ENCODE measurements at places on chromosomes 12 and 14.

GRCh38 chr14:39548358-39548757, 116.1 kb upstream of the FBXO33 start:
- no peaks in the 10 kb centered on the region for H3K4me1 ChIP-seq
- no peak overlapping the region for H3K4me3 ChIP-seq
- no peak for DNase-seq
- no peaks in the 10 kb centered on the region for H3K36me3 ChIP-seq

GRCh38 chr12:109670731-109671130, 42.9 kb upstream of the FAM222A start:
- no peaks in the 10 kb centered on the region for H3K36me3 ChIP-seq
- H3K27ac ChIP-seq, result no peak overlapping the region
- DNase-seq, result no peak
- no peaks in the 10 kb centered on the region for H3K27me3 ChIP-seq

DNA sequence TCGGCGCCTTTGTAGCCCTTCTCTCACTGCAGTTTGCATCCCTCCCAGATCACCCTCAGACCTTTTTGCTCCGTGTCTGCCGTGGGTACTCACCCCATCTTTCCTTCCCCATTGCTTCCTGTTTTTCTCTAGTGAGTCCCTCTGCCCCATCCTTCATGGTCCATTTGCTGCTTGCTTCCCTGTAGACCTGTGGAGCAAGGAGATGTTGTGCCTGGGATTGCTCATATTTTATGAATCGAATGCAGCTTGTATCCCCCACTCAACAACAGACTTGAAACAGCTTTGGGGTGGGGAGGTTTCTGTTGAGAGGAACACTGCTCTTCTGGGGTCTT, 661 bp downstream of the DENR start:
- H3K27me3 ChIP-seq, result no peaks in the 10 kb centered on the region
- peak overlapping the region; percentile 80 for H3K4me3 ChIP-seq
- no peak for DNase-seq
- H3K4me1 ChIP-seq, result peaks cover 3% of the 10 kb centered on the region

DNA sequence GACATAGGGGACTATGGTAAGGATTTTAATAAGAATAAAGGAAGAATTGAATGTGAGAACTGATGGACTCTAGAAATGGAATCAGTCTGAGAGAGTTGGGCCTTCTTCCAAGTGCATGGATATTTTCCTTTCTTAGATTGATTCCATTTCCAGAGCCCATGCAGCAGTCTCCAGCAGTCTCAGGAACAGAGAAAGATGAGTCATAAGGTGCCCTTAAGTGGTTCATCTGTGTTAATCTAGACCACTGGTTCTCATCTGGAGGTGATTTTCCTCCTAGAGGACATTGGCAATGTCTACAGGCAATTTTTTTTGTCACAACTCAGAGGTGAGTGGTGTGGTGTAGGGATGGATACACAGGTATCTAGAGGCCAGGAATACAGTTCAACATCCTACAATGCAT, 25.9 kb downstream of the TRIM9 start:
- DNase-seq, result no peak
- H3K27me3 ChIP-seq, result no peaks in the 10 kb centered on the region

GRCh38 chr12:22180705-22181104, 134.7 kb downstream of the CMAS start:
- no peak overlapping the region for H3K4me3 ChIP-seq
- no peaks in the 10 kb centered on the region for H3K36me3 ChIP-seq
- no peak for DNase-seq
- no peaks in the 10 kb centered on the region for H3K27me3 ChIP-seq
- no peaks in the 10 kb centered on the region for H3K4me1 ChIP-seq
- no peak overlapping the region for H3K27ac ChIP-seq

DNA sequence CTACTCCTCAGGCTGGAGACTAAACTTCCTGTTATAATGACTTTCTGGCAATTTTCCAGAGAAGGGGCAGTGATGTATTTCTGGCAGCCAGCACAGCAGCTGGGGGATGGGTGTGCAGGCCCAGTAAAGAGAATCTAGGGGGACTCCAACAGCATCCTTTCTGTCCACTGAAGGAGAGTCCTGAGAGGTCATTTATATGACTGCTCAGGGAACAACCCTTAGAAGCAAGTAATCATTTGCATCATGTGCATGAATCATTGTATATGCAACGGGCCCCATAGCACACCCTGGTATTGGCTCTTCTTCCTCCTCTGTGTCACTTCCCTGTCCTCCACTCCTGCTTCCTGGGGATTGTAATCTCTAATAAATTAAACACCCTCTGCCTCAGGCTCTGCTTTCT, 493.8 kb downstream of the RPS29 start:
- no peaks in the 10 kb centered on the region for H3K27me3 ChIP-seq
- no peak overlapping the region for H3K4me3 ChIP-seq
- no peaks in the 10 kb centered on the region for H3K36me3 ChIP-seq
- DNase-seq, result no peak
- H3K4me1 ChIP-seq, result no peaks in the 10 kb centered on the region

GRCh38 chr12:7555752-7556151, 52.2 kb upstream of the CD163 start:
- H3K27me3 ChIP-seq, result no peaks in the 10 kb centered on the region
- no peaks in the 10 kb centered on the region for H3K36me3 ChIP-seq
- no peak for DNase-seq
- peak overlapping the region; percentile 59 for H3K27ac ChIP-seq
- no peaks in the 10 kb centered on the region for H3K4me1 ChIP-seq

DNA sequence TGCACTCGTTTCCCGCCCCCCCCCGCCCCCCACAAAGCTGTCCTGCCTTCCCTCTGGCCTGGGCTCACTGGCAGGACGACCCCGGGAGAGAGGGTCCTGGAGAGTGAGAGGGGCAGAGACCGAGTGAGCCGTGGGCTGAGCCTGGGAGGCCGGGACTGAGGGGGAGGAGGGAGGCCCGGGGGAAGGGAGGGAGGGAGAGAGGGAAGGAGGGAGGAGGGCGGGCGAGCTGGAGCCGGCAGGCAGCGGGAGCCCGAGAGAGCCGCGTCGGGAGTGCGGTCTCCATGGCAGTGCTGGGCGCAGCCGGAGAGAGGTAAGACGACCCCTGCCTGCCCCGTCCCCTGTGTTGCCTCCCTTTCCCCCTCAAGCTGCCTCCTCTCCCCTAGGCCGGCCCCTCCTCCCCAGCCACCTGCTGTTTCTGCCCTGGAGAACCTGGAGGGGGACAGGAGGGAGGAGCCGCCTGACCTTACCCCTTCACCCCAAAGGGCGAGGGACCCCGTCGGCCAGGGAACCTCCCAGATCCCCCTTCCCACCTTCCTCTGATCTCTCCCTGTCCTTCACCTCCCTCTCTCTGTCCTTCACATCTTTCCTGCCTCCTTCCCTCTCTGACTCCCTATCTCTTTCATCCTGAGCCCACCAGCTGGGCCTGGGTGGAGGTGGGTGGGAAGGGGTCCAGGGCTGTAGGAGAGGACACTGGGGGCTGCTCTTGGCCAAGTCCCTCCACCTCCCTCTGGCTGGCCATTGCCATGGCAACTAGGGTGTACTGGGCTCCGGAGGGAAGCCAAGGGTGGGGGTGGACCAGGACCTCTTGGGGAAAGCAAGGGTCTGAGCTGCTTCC, at the start of gene GPR162:
GPR162 (plus strand) TSS at position 231 of the 835 bp plus-strand sequence. CDS start 2,078 bp downstream, outside the sequence.
- H3K36me3 ChIP-seq, result no peaks in the 10 kb centered on the region
- H3K4me3 ChIP-seq, result peak within 1 kb of the TSS; percentile 40
- no peak for DNase-seq
- peaks cover 7% of the 10 kb centered on the region for H3K27me3 ChIP-seq

- H3K36me3 ChIP-seq, result no peaks in the 10 kb centered on the region
- no peak overlapping the region for H3K4me3 ChIP-seq
- no peak overlapping the region for H3K27ac ChIP-seq
- H3K4me1 ChIP-seq, result no peaks in the 10 kb centered on the region
Measured at GRCh38 chr12:43158126-43158525, 393.9 kb downstream of the ADAMTS20 start.

DNA sequence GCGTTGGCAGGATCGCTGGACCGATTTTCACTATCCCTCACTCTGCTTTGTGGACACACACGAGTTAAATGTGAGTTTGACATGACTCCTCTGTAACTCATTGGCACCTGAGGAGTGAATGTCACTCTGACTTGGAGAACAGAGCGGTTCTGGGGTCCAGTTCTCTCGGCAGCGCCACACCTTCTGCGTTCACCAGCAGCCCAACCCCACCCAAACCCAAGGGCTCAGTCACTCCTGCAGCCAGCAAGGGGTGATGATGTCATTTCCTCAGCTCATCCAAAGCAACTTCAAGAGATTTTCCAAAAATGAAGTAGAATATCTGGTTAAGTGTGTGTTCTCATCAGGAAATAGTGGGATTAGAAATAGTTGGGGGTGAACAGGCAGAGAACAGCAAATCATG, 36.3 kb downstream of the ADGRD1 start:
- H3K27me3 ChIP-seq, result no peaks in the 10 kb centered on the region
- no peak overlapping the region for H3K27ac ChIP-seq
- H3K4me3 ChIP-seq, result no peak overlapping the region
- DNase-seq, result no peak
- no peaks in the 10 kb centered on the region for H3K36me3 ChIP-seq

GRCh38 chr14:98181241-98181640, 1090.8 kb downstream of the BCL11B start:
- no peak overlapping the region for H3K27ac ChIP-seq
- H3K4me1 ChIP-seq, result no peaks in the 10 kb centered on the region
- H3K36me3 ChIP-seq, result no peaks in the 10 kb centered on the region
- H3K4me3 ChIP-seq, result no peak overlapping the region

GRCh38 chr12:131723532-131723931, 12.6 kb downstream of the SFSWAP start:
- H3K27ac ChIP-seq, result no peak overlapping the region
- H3K36me3 ChIP-seq, result peaks cover 92% of the 10 kb centered on the region
- H3K4me1 ChIP-seq, result no peaks in the 10 kb centered on the region

DNA sequence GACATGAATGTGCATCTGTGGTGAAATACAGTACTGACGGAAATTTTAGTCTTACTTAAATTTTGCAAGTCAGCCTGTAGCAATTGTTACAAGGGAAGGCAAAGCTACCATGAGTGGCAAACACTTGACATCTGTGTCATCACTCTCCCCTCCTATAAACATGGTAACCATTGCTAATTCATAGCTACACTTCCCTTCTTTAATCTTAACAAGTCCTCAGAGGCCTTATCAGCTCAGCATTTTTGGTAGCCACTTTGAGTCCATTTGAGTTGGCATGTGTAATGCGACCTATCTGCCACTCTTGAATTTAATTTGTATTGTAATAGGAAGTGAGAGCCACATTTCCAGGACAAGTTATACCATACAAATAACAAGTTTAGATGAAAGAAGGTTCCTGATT, 218.1 kb downstream of the RMST start:
- no peak overlapping the region for H3K4me3 ChIP-seq
- no peak for DNase-seq
- no peaks in the 10 kb centered on the region for H3K36me3 ChIP-seq
- no peaks in the 10 kb centered on the region for H3K4me1 ChIP-seq
- no peaks in the 10 kb centered on the region for H3K27me3 ChIP-seq
- H3K27ac ChIP-seq, result no peak overlapping the region

GRCh38 chr14:73870525-73871235, 16.0 kb upstream of the ZNF410 start:
- no peaks in the 10 kb centered on the region for H3K27me3 ChIP-seq
- H3K36me3 ChIP-seq, result no peaks in the 10 kb centered on the region
- no peak overlapping the region for H3K4me3 ChIP-seq
- H3K4me1 ChIP-seq, result no peaks in the 10 kb centered on the region

DNA sequence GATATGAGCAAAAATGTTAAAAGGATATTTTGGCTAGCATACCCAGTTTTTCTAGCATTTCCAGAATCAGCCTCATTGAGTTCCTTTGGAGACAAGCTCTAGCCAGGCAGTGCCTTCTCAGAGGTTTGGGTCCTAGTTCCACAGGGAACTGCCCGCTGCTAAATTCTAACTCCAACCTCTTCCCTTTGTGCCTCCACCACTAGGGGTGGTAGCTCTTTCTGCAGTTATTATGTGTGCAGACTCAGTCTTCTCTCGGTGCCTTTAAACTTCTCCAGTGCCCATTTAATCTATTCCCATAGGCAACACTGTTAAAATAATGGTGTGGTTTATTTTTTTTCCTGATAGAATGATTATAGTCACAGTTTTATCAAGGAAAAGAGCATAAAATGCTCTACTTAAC, 21.5 kb upstream of the SLC25A3 start:
- no peak overlapping the region for H3K27ac ChIP-seq
- no peaks in the 10 kb centered on the region for H3K27me3 ChIP-seq
- H3K4me1 ChIP-seq, result no peaks in the 10 kb centered on the region
- no peak overlapping the region for H3K4me3 ChIP-seq
- no peak for DNase-seq

DNA sequence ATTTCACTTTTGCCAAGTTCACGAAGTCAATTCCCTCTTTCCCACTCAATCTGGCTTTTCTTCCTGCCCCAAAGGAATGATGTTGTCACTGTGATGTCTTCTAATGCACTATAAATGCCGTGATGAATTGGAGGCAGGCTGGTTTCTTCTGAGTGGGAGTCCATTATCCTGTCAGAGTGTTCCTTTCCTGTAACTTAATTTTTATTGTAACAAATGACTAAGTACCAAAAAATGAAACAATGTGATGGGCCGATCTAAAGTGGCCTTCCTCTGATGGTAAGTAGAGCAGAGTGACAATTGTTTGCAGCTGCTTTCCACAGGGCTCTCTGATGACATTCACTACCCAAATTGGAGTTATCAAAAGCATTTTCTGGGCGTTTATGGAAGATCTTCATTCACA, 22.2 kb downstream of the TMEM30B start:
- no peaks in the 10 kb centered on the region for H3K27me3 ChIP-seq
- H3K4me3 ChIP-seq, result no peak overlapping the region
- no peak overlapping the region for H3K27ac ChIP-seq
- H3K36me3 ChIP-seq, result no peaks in the 10 kb centered on the region
- no peaks in the 10 kb centered on the region for H3K4me1 ChIP-seq

GRCh38 chr12:1916371-1917171, 1.9 kb downstream of the CACNA2D4 start:
- peaks cover 5% of the 10 kb centered on the region for H3K4me1 ChIP-seq
- H3K27ac ChIP-seq, result no peak overlapping the region
- H3K4me3 ChIP-seq, result no peak overlapping the region
- DNase-seq, result no peak
- no peaks in the 10 kb centered on the region for H3K27me3 ChIP-seq

- peaks cover 10% of the 10 kb centered on the region for H3K4me1 ChIP-seq
- no peak overlapping the region for H3K4me3 ChIP-seq
- DNase-seq, result no peak
- no peaks in the 10 kb centered on the region for H3K36me3 ChIP-seq
- H3K27ac ChIP-seq, result no peak overlapping the region
- no peaks in the 10 kb centered on the region for H3K27me3 ChIP-seq
Measured at GRCh38 chr12:29728030-29728429, 55.7 kb downstream of the TMTC1 start.

GRCh38 chr14:38042322-38042721, 165.4 kb upstream of the SSTR1 start:
- H3K27ac ChIP-seq, result no peak overlapping the region
- H3K27me3 ChIP-seq, result no peaks in the 10 kb centered on the region
- no peaks in the 10 kb centered on the region for H3K36me3 ChIP-seq
- H3K4me3 ChIP-seq, result no peak overlapping the region

- peaks cover 8% of the 10 kb centered on the region for H3K4me1 ChIP-seq
- H3K27me3 ChIP-seq, result no peaks in the 10 kb centered on the region
- no peak for DNase-seq
- no peaks in the 10 kb centered on the region for H3K36me3 ChIP-seq
Measured at GRCh38 chr12:55829967-55830600, 697 bp upstream of the DNAJC14 start.
